ENCODE measurements at places on chromosomes 1 and 21.

DNA sequence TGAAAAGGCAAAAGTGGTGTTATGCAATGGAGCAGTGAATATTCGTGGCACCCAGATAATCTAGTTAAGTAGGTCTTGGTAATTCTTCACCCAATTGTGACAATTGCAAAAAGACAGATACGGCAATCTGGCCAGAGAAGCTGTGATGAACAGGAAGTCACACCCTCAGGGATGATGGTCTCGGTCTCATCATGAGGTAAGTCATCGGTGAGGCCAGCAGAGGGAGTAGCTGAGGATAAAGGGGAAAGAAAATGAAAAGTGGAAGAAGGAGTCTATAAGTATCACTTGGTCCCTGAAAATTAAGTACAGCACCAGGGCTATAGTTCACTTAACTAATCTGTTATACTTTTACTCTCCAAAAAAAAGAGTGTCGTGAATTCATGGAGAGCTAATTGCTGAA, 258.8 kb upstream of the NCAM2 start:
- DNase-seq, result no peak

DNA sequence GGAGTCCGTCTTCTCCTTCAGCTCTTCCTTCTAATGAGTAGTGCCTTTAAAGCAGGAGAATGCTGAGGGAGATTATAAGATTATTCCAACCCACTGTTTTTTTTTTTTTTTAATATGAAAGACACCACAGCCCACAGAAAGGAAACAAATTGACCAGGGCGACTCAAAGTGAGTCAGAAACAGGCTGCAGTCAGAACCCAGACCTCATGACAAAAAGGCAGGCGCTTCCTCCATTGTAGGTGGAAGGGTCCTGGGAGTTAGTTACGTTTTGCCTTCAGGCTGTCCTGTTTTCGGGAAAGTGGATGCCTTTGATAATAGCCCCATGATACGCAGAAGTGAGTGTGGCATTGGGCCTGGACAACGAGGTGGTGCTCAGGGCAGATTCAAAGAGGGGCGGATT, 21.0 kb downstream of the PLXNA2 start:
- DNase-seq, result no peak

DNA sequence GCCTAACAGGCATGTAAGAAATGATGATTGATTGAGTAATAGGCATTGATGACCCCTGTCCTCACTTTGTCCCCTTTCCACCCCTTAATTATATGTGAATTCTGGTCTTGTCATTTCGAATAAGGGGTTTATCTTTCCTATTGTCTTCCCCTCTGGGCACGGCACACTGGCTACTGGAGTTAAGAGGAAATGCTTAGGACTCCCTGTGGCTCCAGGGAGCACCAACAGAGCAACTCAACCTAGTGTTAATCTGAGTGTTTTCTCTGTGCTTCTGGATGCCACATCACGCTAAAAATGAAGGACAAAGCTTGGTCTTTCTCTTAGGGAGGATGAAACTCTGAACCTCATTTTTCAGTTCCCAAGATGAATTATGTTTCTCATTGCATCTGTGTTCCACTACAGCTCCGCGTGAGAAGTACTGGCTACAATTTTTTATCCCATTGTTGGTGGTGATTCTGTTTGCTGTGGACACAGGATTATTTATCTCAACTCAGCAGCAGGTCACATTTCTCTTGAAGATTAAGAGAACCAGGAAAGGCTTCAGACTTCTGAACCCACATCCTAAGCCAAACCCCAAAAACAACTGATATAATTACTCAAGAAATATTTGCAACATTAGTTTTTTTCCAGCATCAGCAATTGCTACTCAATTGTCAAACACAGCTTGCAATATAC, 5.3 kb downstream of the FCER1A start:
- no peak for DNase-seq

- DNase-seq, result no peak
Measured at GRCh38 chr1:84669831-84670230, 20.4 kb downstream of the SSX2IP start.

GRCh38 chr1:24939040-24939674, 9.1 kb upstream of the RUNX3 start:
- DNase-seq, result no peak

DNA sequence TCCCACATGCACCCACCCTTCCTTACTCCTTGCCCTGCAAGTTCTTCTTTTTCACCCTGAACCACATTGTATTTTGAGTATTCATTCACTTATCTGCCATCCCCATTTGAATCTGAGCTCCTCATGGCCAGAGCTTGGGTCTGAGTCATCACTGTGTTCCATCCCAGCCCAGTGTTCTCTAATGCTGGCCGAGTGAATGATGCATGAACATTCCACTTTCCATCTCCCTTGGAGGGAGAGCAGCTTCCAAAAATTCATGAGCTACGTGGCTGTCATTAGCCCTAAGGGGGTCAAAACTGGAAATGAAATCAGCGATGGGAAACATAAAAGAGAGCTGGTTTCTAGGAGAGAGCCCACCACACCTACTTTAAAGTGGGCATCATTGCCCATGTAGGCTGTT, 187.0 kb upstream of the USP24 start:
- DNase-seq, result no peak
